Mucosa of descending colon (tissue), 3 donors: ENCODE measurements at places on chromosomes 11 and 22. TPM values are rescaled to one million over a fixed set of nuclear protein-coding genes. Genes with fewer than 3 reads are reported as not detected.

DNA sequence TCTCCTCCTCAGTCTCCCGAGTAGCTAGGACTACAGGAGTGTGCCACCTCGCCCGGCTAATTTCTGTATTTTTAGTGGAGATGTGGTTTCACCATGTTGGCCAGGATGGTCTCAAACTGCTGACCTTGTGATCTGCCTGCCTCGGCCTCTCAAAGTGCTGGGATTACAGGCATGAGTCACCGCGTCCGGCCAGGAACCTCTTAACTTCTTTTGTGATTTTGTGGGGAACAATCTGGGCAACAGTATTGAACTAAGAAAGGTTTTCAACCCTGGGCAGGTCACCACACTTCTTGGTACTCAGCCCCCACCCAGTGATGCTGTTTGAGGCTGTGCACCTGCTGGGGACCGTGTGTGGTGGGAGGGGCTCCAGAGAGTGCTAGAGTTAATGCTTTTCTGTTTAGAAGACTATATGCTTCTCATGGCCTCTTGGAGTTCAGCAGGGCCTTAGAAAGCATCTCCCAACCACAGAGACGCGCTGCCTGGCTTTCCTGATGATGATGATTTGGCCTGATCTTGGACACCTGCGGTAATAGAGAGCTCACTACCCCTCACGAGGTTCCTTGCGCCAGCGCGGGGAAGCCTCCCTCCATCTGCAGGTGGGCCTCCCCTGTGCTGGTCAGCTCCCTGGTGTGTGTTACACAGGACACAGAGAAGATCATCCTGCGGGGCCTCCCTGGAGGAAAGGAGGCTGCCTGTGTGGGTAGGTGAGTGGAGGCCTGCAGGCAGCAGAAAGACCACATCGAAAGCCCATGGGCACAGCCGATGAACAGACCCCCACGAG is 1.2 kb downstream of the DENND6B start:
- DNase-seq = no peak

GRCh38 chr11:133898770-133899115 is 53.4 kb upstream of the SPATA19 start:
- no peak for DNase-seq

Gene PTPRCAP
- total RNA-seq = 10.0 TPM

Gene GGTLC3
- not detected for total RNA-seq

Gene ELMOD1
- total RNA-seq = 0.57 TPM

- no peak for DNase-seq
Observed at GRCh38 chr11:72229336-72229924, 4.9 kb downstream of the INPPL1 start.

DNA sequence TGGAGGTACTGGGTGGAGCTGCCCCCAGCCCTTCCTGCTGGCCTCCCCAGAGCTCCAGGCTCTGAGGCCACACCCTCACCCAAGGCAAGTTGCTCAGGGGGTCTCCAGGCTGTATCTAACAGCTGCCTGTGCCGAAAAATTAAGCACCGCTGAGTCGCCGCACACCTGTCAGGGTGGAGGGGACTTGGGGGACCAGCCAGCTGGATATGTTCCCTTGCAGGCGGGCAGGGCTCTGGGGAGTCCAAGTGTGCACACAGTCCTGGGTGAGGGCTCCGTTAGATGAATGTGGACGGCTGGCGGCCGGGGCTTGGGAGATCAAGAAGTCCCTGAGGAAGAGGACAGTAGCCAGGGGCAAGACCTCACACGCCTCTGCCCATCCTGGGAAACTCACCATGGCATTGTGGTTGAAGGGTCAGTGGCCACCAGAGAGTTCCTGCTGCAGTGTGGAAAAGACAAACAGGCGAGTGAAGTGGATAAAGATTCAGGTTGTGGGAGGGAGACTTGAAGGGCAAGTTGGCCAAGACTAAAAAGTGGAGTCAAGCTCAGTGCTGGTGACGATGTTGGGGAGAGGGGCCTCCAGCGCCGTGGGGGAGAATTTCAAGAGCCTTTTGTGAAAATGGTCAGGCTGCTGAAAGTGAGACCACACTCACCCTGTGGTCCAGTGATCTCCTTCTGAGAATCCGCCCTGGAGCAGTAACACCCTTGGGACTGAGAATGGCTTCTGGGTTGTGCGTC is 69.6 kb downstream of the CDKN1C start:
- no peak for DNase-seq

DNA sequence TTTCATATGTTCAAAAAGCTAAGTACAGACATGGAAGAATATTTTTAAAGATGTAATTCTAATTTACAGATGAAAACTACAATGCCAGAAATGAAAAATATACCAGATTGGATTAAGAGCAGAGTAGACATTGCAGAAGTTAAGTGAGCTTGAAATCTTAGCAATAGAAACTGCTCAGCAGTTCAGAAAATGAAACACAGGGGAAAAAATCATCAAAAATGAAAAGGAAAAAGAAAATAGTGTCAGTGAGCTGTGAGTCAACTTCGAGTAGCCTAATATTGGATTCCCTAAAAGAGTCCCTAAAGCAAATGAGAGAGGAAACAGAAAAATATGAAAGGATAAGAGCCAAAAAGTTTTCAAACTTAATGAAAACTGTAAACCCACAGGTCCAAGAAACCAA is 25.8 kb upstream of the IL10RA start:
- DNase-seq = no peak

Gene FXYD2
- total RNA-seq = 1.2 TPM

Gene C11orf52
- 7.7 TPM for total RNA-seq

Gene CUL5
- total RNA-seq = 33.3 TPM

- DNase-seq = no peak
Observed at GRCh38 chr11:117928446-117929141, 608 bp downstream of the TMPRSS13 start.

Gene CASP12
- not detected for total RNA-seq

GRCh38 chr11:1920909-1921573 is 1.5 kb downstream of the TNNT3 start:
- no peak for DNase-seq

Gene OR5A1
- total RNA-seq = not detected

Gene TNNT3
- 0.72 TPM for total RNA-seq

- no peak for DNase-seq
Observed at GRCh38 chr11:6620636-6621035, 1.4 kb upstream of the TPP1 start.

DNA sequence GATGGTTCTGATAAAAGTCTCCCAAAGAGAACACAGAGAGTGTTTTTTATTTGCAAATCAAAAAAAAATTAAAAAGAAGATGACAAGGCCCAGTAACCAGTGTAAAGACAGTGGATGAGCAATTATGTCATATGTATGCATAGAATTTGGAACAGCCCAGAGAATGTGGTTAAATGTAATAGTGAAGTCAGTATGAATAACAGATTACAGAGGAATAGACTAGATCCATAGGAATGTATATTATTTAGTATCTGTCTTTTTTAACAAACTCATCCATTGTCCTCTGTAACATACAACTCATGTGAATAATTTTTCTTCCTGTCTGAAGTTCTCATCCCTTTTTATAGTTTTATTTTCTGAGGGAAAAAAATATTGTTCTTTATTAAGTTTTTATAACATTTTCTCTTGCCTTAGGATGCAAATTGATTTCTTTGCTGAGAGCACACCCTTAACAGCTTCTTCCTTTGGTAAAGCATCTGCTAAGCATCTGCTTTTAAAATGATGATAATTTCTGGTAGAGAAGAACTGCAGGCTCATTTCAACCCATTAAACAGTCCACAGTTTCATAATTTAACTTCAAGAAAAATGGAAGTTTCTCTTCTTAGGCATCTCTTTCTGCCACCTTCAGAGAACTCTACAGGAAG is 266.5 kb upstream of the MTNR1B start:
- DNase-seq = no peak

- no peak for DNase-seq
Observed at GRCh38 chr11:27179334-27179733, 138.7 kb downstream of the BBOX1 start.

DNA sequence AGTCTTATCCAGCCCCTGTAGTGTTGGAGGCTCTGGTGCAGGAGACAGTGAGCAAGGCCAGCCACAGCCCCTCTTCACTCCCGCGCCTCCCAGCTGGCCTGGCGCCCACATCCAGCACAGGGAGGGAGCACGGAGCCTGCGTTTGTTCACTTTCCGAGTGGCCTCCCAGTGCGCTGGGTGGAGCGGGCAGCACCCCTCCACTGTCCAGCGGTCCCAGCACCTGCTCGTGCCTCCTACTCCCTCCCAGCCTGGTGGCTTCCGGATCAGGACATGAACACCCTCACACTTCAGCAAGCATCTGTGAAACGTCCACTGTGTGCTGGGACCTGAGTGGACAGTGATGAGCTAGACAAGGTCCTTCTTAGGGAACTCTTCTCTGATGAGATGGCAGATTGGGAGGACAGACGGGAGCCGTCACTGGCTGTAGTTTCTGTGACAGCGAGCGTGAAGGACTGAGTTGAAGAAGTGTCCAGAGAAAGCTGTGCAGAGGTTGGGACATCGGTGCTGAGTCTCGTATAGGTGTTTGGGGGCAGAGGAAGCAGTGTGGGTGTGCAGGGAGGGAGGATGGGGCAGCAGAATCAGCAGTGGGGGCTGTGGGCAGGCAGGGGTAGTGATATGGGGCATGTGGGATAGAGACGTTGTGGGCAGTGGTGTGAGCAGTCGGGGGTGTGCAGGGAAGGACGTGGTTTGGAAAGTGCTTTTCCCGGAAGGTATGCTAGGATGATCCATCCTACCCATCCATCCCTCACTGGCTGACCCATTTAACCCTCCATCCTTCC is 256.8 kb downstream of the TBC1D22A start:
- no peak for DNase-seq

GRCh38 chr22:20606041-20606783 is 98.8 kb downstream of the MED15 start:
- peak; percentile 75 for DNase-seq

GRCh38 chr11:57585301-57585700 is 12.2 kb upstream of the SERPING1 start:
- no peak for DNase-seq

DNA sequence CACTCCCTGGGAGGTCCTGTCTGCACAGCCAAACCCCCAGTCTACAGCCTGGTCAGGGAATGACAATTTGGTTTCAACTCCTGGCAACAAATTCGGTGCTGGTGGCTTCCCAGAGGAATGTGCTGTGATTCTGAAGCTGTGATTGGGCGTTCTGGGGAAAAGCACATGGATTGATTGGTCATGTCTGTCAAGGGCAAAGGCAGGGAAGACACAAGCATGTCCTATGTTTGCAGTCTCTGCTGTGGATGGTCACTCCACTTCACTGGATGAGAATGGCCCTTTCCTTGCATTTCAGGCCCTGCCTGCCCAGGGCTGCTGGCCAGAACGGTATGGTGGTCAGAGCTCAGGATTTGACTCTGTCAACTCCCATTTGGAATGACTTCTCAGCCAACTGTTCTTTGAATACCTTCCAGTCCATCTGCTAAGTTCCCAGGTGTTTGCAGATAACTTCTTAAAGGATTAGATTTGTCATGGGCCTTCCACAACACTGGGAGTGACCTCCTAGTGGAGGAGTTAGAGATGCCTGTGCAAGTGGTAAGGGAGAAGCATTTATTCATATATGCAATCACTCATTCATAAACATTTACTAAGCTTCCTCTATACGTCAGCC is 42.7 kb downstream of the SGSM1 start:
- no peak for DNase-seq

- peak; percentile 84 for DNase-seq
Observed at GRCh38 chr22:38461414-38462081, 6.3 kb upstream of the KDELR3 start.

- no peak for DNase-seq
Observed at GRCh38 chr11:111513240-111513605, 1.0 kb upstream of the BTG4 start.

DNA sequence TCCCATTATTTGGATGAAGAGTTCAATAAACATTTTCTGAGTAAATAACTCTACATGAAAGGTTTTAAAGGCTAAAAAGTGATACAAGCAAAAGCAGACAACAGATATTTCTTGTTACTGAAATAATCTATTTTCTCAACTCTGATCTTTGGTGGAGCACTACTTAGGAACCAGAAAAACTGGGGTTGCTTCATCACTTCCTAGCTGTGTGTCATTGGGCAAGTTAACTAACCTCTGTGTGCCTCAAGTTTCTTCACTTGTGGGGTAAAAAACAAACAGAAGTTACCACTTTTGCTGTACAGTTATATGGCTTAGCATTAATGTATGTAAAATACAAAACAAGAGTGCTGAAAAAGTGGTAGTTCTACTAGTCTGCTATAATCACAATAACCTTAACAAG is 5.6 kb downstream of the MAPK1 start:
- no peak for DNase-seq

DNA sequence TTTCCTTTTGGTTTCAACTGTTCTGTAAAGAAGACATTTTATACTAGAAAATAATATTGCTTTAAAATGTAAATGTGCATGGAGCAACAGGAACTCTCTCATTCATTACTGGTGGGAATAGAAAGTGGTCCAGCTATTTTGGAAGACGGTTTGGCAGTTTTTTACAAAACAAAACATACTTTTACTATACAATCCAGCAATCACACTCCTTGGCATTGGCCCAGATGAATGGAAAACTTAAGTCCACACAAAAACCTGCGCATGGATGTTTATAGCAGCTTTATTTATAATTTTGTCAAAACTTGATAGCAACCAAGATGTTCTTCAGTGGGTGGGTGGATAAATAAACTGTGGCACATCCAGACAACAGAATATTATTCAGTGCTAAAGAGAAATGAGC is 49.9 kb upstream of the SEPTIN5 start:
- no peak for DNase-seq

- no peak for DNase-seq
Observed at GRCh38 chr11:46858920-46859546, 13.0 kb upstream of the CKAP5 start.

Gene BAIAP2L2
- 92.3 TPM for total RNA-seq

DNA sequence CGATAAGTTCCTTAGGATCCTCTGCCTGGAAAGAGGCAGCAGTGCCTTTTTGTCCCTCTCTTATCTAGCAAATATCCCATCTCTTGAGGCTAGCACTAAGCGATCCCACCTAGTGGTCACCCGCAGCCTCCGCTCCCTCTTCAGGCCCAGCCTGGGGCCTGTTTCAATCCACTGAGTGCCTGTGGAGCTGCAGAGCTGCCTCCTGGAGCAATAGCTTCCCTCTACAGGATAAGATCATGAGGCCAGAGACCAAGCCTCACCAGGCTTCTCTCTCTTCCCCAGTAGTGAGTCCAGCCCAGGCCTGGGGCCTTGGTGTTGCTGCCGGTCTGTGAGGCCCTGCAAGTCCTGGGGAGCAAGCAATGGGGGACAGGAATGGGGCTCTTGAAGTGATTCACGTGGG is 65.8 kb downstream of the SLC22A12 start:
- DNase-seq = no peak
